Activated T-helper 1 cell treated with anti-CD3 and anti-CD28 coated beads, Interleukin-2, amount 50 U/mL, for 16 hours (primary cell): ENCODE measurements at places on chromosomes 3 and 15.

GRCh38 chr3:190606596-190606995 lies 92.7 kb downstream of the IL1RAP start:
- DNase-seq: no peak

DNA sequence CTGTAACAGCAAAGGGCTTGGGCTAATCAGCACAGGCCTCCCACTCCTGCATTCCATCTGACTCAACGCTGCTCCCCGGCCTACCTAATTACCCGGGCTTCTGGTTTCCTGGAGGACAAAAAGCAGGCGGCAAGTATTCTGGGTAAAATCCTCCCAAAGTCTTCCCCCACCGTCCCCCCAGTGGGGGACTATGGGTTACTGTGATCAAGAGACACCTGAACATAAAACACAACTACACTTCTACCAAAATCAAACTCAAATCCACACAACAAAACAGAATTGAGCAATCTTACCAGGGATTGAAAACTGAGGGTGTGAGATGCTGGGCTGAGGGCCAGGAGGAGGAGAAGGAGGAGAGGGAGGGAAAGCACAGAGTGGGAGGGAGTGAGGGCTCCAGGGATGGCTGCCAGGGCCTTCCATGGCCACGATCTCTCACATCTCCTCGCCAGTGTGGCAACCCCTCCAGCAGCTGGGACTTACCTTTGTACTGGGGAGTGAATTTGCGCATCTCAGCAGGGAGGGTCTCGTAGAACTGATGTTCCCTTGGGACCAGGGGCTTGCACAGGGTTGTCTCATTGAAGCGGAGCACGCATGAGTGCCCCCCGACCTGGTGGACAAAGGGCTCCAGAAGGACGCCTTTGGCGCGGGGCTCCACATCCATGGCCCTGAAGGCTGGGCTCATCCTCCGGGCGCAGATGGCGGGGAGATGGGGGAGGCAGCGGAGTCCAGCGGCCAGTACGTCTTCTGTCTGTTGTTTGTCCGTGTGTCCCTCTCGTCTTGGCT lies 9.1 kb upstream of the NCKIPSD start:
- DNase-seq: no peak

DNA sequence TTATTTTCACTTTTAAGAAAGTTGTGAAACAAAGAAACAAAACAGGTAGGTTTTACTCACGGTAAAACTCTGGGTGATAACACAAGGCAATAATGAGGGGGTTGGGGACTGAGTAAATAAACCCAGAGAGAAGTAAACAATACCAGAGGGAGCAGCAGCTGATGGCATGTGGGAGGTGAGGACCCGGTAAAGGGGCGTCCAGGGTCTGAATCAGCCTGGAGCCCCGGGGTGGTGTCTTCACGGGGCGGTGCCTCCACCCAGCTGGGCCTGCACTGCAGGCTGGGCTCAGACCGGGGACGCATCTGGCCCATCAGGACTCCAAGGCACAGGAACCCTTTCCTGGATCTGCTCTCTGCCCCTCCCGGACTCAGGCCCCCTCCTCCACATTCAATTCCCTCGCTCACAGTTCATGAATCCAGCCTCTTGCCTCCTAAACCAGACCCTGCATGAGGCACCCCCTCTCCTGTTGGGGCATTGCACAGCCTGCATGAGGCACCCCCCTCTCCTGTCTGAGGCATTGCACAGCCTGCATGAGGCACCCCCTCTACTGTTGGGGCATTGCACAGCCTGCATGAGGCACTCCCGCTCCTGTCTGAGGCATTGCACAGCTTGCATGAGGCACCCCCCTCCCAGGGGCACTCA lies 73.9 kb upstream of the MFGE8 start:
- DNase-seq: no peak

- DNase-seq: no peak
These were observed 18.0 kb downstream of the NIT2 start for GRCh38 chr3:100352296-100353231.

GRCh38 chr3:13882876-13883275 lies 3.0 kb upstream of the WNT7A start:
- no peak for DNase-seq

- DNase-seq: no peak
These were observed 107.6 kb upstream of the SEMA6D start for GRCh38 chr15:47609693-47610092.
